ENCODE measurements at places on chromosomes 7 and 10.
A peak's percentile ranks its signal among the peaks of the same experiment; 100 is the strongest.

DNA sequence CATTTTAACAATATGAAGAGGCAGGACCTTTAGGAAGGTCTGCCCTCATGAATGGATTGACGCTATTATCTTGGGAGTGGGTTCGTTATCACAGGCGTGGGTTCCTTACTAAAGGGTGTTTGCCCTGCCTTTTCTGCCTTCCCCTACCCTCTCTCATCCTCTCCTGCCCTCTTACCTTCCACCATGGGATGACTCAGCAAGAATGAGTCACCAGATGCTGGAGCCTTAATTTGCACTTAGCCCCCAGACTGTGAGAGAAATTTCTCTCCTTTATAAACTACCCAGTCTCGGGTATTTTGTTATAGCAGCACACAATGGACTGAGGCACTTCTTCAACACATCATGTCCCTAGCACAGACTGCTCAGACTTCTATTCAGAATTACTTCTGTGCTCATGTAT lies 31.4 kb upstream of the ZNF32 start:
- peak; percentile 22 for DNase-seq

DNA sequence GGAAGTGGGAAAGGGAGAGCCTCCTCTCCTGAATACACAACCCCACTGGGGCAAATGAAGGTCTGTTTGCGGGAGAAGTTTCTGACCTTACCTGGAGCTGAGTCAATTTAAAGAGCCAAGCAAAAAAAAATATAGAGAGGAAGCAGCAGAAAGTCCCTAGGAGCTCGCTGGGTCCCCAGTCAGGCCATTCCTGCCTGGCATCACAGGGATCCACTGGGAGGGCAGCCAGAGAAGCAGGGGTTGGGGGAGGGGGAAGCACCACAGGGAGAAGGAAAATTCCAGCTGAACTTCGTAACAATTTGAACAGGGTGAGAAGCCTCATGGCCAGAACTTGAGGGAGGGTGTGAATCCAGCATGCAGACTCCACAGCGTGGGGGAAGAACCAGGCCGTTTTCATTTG lies 298.7 kb downstream of the LRRTM3 start:
- DNase-seq, result no peak

GRCh38 chr10:67200913-67201564 lies 275.2 kb downstream of the LRRTM3 start:
- DNase-seq, result no peak

GRCh38 chr7:121774563-121774962 lies 98.4 kb upstream of the PTPRZ1 start:
- no peak for DNase-seq

DNA sequence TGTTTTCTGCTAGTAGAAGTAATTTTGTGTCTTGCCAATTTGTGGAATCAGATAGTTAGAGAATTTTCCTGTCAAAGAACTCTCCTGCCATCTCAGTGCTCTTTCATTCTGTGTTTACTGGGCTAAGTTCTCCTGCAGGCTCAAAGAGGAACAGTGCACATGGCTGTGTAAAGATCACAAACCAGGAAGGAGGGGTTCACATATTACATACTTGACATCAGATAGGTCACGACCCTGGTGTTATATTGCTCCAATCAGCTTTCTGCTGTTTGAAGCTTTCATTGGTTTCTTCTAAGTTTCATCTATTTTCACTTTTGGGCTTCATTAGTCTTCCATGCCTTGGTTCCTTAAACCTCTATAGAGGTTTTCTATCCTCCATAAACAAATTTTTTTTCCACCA lies 13.5 kb upstream of the ELMO1 start:
- DNase-seq, result no peak

- no peak for DNase-seq
These were observed 190.7 kb upstream of the SH2B2 start for GRCh38 chr7:102096012-102096332.

DNA sequence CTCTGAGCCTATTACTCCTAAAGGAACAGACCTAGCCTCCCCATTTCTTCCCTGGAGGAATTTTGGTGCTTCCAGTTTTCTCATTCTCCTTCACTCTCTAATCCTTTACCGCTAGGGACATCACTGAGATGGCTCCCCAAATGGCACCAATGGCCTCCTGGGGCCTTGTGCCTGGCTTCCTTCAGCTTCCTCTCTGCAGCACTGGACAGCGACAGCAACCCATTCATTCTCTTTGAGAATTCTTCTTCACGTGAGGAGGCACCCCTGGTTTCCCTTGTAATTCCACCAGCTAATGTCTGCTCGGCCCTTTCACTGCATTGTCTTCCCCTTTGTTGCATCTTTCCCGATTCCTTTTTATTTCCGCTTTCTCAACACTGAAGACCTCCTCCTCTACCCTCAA lies 24.6 kb upstream of the KDM7A start:
- DNase-seq, result no peak

DNA sequence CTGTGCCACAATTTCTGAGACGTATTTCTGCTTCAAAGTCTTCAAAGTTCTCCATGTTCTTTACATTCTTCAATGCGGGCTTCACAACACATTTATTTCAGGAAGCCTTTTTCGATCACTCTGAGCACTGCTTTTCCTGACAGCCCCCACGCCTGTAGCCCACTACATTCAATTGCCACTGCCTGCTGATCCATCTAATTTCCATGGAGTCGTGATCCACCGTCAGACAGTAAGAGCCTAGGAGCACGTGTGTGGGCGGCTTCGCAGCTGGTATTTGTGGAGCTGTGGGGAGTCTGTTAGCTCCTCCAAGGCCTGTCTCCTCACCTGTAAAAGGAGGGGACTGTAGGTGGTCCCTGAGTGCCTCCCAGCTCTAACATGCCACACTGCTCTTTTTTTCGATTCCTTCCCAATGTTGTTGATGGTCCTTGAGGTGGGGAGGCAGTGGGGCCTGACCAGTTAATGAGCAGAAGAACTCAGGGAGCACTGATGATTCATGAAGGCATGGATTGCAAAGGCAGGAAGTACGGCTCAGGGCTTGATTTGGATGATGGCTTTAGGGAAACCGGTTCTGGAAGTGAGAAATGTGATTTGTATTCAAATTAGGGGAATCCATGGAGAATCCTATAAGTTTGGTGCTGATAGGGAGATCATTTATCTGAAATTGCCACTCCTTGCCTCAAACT lies 401.1 kb upstream of the PODXL start:
- DNase-seq, result no peak

- no peak for DNase-seq
These were observed 152.7 kb upstream of the SHH start for GRCh38 chr7:155965010-155965409.

DNA sequence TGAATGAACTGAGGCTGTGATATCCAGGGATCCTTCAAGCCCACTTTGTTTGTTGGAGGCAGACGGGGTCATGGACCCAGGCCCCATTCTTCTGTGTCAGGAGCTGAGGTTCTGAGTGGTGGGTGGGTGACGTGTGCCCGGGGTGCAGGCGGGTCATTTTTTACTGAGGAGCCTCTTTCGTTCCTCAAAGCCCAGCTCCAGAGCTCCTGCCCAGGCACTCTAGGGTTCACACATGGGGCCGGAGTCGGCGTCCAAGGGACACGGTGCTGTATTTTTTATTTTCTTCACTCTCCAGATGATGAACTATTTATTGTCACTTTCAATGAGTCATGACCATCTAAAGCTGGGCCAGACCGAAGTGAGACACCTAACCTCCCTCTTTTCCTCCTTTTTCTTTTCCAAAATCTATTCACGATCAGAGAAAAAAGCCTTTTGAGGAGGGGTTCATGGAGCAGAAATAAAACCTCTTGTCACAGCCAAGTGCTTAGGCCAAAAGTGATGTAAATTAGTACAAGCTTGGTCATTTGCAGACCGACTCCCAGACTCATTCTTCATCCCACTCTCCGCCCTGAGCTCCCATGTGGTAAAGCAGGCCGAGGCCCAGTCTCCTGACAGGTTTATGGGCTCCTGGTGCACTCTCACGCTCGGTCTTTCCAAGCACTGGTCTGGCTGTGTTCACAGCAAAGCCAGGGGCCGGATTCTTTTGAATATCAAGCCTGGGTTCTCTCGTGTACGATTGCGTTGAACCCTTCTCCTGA lies 41.4 kb upstream of the PITRM1 start:
- no peak for DNase-seq

DNA sequence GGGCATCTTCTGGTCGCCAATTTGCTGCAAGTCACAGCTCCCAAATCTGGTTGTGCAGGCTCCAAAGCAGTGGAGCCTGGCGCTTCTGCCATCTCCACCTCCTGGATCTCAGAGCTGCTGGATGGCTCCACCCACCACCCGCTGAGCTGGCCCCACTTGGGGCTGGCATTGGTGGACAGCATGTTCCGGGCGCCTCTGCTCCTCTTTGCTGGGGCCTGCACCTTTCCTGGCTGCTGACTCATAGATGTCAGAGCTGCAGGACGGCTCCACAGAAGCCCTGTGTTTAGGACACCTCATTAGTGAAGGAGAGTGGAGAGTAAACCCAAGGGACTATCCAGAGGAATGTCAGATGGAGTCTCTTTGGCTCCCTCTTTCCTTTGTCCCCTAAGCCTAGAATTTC lies 27.4 kb downstream of the MAPK8 start:
- DNase-seq, result no peak
